ENCODE measurements at places on chromosomes 5 and 9.
A peak's percentile ranks its signal among the peaks of the same experiment; 100 is the strongest.

DNA sequence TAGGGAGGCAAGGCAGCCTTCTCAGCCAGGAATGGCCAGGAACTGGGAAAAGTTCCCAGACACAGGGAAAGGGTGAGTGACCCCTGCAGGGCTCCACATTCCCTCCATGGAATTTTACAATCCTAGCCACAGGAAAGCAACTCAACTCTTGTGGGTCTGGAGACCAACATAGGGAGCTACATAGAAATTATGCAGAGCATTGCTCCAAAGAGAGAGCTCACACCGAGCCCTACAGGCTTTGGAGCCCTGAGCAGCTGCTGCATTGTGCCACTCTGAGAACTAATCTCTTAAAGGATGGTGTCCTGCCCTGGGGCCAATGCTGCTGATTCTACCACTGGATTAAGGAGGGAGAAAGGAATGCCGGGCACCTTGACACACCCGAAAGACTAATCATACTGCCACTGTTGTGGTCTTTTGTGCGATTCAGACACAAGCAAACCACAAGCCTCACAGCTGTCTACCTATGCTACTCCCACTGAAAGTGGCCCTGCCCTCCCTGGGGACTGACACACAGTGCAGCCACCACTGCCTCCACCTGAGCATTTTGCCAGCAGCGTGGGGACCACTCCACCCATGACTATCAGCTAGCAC, 1089.8 kb upstream of the NUDT12 start:
- DNase-seq: no peak

DNA sequence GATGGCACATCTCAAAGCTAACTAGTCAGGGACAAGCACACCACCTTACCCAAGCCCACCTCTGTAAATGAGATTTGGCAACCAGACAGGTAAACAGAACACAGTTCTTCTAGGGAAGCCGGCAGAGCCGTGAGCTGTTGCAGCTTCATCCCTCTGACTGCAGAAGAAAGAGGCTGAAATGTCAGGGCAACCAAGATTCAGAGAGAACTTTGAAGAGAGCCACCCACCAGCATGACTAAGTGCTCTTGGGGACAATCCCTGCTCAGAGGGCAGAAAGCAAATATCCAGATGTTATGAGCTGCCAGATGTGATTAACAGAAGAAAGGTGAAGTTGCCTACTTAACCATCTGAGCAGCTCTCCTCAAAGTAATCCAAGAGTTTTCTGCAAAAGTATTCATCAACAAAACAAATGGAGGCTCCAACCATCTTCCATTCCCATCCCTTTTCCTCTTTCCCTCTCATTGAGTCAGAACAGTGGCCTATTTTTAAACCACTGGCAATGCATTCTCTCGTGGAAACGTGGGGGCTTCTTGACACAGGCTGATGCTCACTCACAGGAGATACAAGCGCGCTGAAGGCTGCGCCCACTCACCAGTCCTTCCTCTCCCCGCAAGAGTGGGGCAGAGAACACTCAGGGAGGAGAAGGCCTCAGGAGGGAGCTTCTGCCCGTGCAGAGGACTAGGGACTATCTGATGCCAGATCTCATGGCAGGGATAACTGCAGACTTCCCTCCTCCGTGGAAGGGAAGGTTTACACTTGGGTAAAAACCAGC, 57.1 kb downstream of the SLIT3 start:
- DNase-seq: no peak

DNA sequence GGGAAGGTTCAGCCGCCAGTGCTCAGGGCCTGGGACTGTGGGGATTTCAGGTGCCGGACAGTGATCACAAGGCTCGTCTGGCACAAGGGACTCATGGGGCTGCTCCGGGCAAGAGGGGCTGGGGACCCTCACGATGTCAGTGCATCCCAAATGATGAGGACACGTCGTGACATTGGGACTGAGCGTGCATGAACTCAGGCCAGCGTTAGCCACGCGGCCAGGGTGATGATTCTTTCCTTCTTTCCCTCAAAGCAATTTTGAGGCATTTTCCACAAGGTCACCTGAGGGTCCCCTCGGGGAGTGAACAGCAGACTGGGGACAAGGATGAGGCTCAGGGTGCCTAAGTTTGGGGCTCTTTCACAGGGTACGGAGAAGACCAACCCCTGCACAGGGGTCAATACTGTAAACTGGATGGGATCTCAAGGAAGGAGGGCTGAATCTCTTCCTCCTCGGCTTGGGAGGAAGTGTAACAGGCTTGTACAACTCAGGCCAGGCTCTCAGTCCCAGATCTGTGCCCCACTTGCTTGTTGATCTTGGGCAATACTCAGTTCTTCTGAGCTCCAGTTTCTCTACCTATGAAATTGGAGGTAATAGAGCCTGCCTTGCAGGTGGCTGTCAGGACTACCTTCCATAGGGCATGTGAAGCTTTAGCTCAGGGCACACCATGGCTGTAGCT, 78.5 kb downstream of the PRRT1B start:
- DNase-seq: no peak

DNA sequence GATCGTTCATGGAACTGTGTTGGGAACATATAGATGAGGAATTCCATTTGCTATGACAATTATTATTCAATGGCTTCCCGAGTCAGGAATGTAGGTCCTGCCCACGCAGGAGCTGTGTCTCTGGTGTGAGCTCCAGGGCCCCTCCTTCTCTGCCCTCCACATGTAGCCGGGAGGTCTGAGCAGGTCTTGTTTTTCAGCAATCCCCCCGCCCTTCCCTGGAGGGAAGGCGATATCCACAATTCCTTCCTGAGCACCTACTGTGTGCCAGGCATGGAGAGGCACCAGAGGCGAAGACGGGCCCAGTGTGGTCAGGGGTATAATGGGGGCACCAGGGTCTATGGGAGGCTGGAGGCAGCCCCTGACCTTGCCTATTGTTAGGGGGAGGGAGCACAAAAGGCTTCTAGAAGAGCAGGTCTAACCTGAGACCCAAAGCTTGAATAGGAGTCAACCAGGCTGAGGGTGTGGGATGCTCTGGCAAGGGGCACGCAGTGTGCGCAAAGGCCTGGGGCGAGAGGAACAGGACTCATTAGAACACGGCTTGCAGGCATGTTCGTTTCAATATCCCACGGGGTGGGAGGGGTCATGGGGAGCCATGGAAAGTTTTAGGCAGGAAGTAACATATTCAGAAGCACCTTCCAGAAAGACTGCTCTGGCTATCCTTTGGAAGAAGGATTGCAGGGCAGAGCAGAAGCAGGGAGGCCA, 154.9 kb downstream of the C9orf50 start:
- no peak for DNase-seq

DNA sequence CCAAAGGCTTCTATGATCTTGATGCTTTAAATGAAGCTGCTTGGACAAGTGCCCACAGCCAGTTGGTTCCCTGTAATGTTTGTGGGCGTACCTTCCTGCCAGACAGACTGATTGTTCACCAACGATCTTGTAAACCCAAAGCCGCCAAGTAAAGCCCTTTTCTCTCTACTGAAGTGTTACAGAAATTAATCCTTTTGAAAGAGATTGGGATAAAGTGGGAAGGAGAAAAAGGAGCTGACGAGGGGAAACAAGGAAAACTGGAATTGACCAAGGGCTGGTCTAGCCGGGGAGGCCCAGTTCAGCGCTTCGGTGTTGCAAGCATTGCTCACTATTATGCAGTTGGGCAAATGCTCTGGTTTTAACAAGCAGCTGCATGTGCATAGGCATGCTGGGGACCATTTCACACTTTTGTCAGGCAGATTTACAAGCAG, 53.2 kb downstream of the ZNF474 start:
- DNase-seq: peak; percentile 19

DNA sequence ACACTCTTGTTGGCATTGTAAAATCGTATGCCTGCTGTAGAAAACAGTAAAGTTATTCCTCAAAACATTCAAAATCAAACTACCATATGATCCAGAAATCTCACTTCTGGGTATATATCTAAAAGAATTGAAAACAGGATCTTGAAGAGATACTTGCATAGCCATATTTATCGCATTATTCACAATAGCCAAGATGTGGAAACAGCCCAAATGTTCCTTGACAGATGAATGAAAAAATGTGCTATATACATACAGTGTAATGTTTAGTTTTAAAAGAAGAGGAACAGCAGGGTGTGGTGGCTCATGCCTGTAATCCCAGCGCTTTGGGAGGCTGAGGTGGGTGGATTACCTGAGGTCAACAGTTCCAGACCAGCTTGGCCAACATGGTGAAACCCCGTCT, 234.1 kb upstream of the DAB2 start:
- DNase-seq: no peak

GRCh38 chr5:88713818-88714217, 169.2 kb downstream of the MEF2C start:
- DNase-seq: no peak

DNA sequence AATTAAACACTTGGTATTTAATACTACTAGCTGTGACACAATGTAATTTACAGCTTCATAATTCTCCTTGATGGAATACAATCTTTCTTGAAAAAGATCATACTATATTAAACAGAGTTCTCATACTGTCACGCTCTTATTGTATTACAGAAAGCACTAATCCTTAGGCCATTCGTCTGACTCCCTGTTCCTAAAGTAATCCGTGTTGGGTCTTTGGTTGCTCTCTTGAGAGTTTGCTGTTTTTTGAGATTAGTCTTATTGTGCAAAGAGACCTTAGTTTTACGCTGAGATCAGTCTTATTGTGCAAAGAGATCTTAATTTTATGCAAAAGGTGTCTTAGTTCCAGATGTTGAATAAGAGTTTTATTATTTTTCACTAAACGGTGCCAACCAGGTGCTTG, 190.6 kb downstream of the ISL1 start:
- no peak for DNase-seq

DNA sequence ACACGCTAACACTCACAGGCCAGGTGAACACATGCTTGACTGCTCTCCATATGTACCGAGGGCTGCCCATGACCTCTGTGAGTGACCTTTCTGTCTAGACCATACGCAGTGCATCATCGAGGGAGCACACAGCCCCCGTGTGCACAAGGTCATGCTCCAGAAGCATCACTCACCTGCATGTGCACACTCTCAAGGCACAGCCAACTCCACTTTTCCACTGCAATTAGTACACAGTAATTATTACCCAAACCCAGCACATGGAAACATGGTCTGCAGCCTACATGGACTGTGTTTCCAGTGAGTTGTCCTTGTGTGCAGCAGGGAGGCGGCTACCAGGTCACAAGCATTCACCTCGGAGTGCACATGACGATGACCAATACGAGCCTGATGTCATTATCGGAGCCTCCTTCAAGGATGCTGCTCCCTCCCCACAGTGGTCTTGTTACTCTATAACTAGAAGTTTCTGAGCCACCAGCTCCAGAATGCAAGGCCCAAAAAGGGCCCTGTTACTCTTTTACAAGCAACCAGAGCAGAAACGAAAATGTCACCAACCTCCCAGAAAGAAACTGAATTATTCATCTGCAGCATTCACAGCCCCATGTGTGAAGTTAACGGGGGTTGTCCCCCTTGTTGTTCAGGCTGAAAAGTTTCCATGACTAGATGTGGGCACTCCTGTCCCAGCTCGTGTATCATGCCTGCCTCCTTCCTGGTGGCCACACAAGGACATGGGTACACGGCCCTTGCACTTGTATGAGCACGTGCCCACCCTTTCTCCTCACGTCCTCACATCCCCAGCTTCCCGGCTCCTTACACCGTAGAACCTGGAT, 31.2 kb downstream of the SEMA4D start:
- no peak for DNase-seq

DNA sequence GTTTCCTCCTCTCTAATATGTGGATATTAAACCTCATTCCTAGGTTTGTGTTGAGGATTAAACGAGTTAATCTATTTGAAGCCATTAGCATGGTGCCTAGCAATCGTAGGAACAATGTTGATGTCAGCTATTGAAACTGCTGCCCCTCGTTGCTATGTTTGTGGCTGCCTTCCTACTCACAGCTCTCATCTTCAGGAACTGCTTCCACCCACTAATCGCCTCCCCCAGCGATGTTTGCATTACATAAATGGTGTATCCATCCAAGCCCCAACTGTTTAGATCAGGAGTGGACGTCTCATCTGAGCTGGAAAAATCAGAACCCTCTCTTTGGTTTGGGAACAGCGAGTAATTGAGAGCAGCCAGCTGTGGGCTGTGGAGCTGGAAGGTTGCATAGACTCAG, 416.6 kb downstream of the ARHGEF28 start:
- DNase-seq: no peak

DNA sequence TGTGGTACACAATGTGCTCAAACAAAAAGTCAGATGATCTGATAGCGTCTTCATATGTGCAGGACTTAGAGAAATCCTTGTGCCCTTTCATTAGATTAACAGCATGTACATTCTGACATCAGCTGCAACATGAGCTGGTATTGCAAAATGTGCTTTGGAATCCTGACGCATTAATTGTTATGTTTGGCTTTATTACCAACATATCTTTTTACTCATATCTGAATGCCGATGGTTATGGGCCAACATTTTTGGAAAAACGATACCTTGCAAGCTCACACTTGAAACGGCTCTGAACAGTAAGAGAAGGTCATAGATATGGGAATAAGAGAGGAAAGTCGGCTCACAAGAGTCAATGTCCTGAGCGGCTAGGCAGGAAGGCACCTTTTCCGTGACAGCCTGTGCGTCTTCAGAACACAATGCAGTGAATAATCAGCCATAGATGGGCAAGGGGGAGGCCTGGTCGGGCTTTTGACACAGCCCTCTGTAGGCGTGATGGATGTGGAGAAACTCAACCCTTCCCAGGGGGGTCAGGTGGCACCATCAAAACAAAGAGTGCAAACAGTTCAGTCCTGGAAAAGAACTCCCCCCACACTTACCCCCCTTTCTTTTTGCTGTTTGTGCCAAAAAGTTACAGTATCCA, 36.4 kb upstream of the GAS1 start:
- no peak for DNase-seq

GRCh38 chr9:103709366-103709765, 384.7 kb upstream of the SMC2 start:
- no peak for DNase-seq

DNA sequence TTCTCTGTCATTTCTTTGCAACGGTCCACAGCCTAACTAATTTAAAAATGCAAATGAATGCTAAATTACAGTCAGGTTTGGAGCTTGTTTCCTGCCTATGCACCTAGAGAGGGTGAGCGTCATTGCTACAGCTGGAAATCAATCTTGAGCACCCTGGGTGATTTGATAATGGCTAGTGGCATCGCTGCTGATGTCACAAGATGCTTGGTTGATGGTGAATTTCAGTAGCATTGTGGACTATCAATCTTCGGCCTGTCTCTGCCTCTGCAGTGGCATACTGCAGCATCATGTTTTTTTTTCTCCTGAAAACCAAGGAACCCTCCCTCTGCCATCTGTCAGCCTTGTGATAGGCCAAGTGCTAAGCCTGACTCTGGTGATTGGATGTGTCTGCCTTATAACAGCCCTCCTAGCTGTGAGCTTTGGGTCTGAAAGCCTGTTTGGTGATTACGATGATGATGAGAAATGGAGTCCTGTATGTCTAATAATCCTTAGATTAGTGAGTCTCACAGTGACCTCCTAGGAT, 75.3 kb downstream of the NMUR2 start:
- no peak for DNase-seq

GRCh38 chr5:140261403-140262171, 41.3 kb downstream of the PFDN1 start:
- DNase-seq: peak; percentile 43

- DNase-seq: no peak
Observed at GRCh38 chr5:10712574-10713366, 48.3 kb downstream of the DAP start.

- no peak for DNase-seq
Observed at GRCh38 chr9:135474915-135475314, 4.7 kb upstream of the PPP1R26 start.

All from thoracic aorta (tissue), 2 donors.